Dermis blood vessel endothelial cell (primary cell): ENCODE measurements at places on chromosomes 5 and 9. TPM values are rescaled to one million over a fixed set of nuclear protein-coding genes. Genes with fewer than 3 reads are reported as not detected.

GRCh38 chr5:119220576-119221197 is 135.1 kb upstream of the TNFAIP8 start:
- no peak for DNase-seq

GRCh38 chr5:129718471-129719090 is 29.3 kb upstream of the MINAR2 start:
- no peak for DNase-seq

- DNase-seq, result no peak
These were observed 702.1 kb downstream of the SEMA5A start for GRCh38 chr5:8843771-8844170.

Gene GPR150
- 0.05 and 0.17 TPM in 2 replicates for total RNA-seq

GRCh38 chr5:146944764-146945616 is 66.4 kb upstream of the PPP2R2B start:
- no peak for DNase-seq

Gene GFPT2
- total RNA-seq, result 0.60 and 0.68 TPM in 2 replicates
